Globus pallidus (tissue), 1 donor: ENCODE measurements at places on chromosomes 5 and 9.

DNA sequence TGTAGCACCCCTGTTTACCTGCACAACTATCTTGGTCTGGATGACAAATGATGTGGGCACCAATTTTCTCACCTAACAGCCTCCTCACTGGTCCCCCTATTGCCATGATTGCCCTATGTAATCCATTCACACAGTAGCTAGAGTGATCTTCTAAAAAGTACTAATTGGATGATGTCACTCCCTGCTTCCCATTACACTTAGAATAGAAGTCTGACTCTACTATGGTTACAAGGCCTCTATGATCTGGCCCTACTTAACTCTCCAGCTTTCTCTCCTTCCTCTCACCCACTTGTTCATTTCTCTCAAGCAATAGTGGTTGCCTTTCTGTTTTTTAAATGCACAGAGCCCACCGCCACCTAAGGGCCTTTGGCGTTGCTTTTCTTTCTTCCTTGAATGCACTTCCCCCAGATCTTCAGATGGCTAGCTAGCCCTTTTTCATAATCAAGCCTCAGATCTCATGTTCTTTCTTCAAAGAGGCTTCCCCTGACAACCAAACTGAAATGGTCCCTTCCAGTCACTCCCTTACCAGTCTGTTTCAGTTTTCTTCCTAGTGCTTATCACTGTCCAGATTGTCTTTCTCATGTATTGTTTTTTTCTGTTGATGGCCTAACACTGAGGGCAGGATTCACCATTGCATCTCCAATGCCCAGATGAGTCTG, 8.7 kb downstream of the IGIP start:
- DNase-seq: no peak

- no peak for DNase-seq
These were observed 137.0 kb downstream of the CCDC192 start for GRCh38 chr5:127840198-127840524.

DNA sequence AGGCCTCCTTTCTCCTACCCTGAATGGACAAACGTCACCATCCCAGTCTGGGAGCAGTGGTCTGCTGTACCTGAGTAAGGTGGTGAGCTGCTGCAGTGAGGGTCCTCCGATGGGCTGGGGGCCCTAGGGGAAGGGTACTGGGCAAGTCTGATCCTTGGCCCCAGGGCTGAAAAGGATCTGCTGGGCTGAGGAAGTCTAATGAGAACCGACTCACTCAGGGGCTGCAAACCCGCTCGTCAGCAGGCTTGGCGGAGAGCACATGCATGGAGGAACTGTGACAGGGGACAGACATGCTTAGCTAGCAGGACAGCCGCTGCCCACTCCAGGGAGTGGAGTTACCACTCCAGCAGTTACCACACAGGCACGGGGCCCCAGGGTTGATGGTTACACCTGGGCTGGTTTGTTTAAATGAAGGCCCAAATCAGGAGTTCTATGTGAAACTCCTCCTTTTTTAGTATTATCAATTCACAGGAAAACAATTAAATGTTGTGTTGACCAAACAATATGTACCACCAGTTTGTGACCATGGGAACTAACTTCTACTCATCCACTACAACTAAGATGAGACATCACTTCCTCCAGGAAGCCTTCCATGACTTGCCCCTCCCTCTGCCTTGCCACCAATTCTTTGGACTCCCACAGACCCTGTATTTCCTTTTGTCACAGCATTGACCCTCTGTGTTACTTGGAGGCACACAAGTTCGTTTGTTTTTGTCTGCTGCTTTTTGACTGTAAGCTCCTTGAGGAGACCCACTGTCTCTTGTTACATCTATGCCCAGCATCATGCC, 56.1 kb upstream of the CPLX2 start:
- DNase-seq: no peak

GRCh38 chr9:105647595-105648349, 14.5 kb upstream of the TAL2 start:
- peak; percentile 9 for DNase-seq

GRCh38 chr5:118447350-118447749, 541.0 kb downstream of the DTWD2 start:
- DNase-seq: no peak

DNA sequence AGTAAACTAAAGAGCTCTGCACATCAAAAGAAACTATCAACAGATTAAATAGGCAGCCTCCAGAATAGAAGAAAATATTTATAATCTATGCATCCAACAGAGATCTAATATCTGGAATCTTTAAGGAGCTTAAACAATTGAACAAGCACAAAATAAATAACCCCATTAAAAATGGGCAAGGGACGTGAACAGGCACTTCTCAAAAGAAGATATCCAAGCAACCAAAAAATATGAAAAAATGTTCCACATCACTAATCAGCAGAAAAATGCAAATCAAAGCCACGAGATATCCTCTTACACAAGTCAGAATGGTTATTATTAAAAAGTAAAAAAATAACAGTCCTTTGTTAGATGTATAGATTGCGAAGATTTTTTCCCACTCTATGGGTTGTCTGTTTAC, 109.1 kb upstream of the TRPC7 start:
- DNase-seq: no peak

GRCh38 chr5:71859515-71859914, 140.4 kb downstream of the CARTPT start:
- no peak for DNase-seq

GRCh38 chr5:144378681-144379080, 208.0 kb downstream of the KCTD16 start:
- no peak for DNase-seq
